Progenitor cell of endocrine pancreas (in vitro differentiated cells): ENCODE measurements at places on chromosomes 6 and 20. TPM values are rescaled to one million over a fixed set of nuclear protein-coding genes. Genes with fewer than 3 reads are reported as not detected.

The TNF gene
- total RNA-seq: not detected in 2 replicates

The VSX1 gene
- not detected in 2 replicates for total RNA-seq

The MCCD1 gene
- not detected in 2 replicates for total RNA-seq

The TFEB gene
- total RNA-seq: 0.48 and 0.55 TPM in 2 replicates

The RIPPLY2 gene
- not detected in 2 replicates for total RNA-seq

The STX11 gene
- not detected in 2 replicates for total RNA-seq

The DNMT3B gene
- 15.4 and 15.9 TPM in 2 replicates for total RNA-seq

The MICB gene
- total RNA-seq: 0.43 and 0.95 TPM in 2 replicates

The UNC5CL gene
- 3.7 and 4.7 TPM in 2 replicates for total RNA-seq

The B3GAT2 gene
- total RNA-seq: 1.1 and 1.8 TPM in 2 replicates

The TCF21 gene
- total RNA-seq: not detected in 2 replicates

The LTA gene
- total RNA-seq: not detected in 2 replicates

The CST4 gene
- total RNA-seq: not detected in 2 replicates

The WASF1 gene
- total RNA-seq: 45.6 and 46.4 TPM in 2 replicates

The TSPO2 gene
- total RNA-seq: not detected in 2 replicates

The ADTRP gene
- not detected in 2 replicates for total RNA-seq

The PCED1A gene
- 81.1 and 89.2 TPM in 2 replicates for total RNA-seq

The PTPRT gene
- 49.0 and 65.9 TPM in 2 replicates for total RNA-seq

The ADGRB3 gene
- 1.5 and 1.8 TPM in 2 replicates for total RNA-seq

The PDYN gene
- total RNA-seq: not detected in 2 replicates

The IRAK1BP1 gene
- total RNA-seq: 10.6 and 10.7 TPM in 2 replicates

The MICA gene
- total RNA-seq: 8.9 and 10.1 TPM in 2 replicates

The DSP gene
- total RNA-seq: 365 and 366 TPM in 2 replicates

The RBL1 gene
- total RNA-seq: 13.3 and 17.2 TPM in 2 replicates

The SSR1 gene
- 112 and 113 TPM in 2 replicates for total RNA-seq

The NHLRC1 gene
- 0.60 and 0.65 TPM in 2 replicates for total RNA-seq

The WFDC12 gene
- total RNA-seq: not detected in 2 replicates

The SRC gene
- 126 and 128 TPM in 2 replicates for total RNA-seq

The LBP gene
- total RNA-seq: not detected in 2 replicates

The RAET1G gene
- not detected in 2 replicates for total RNA-seq

The PCSK2 gene
- total RNA-seq: 11.5 and 12.6 TPM in 2 replicates

The ADGRF1 gene
- total RNA-seq: 0.12 and 0.93 TPM in 2 replicates

The TEAD3 gene
- 42.5 and 43.4 TPM in 2 replicates for total RNA-seq

The HTR1E gene
- 0.13 TPM in 1 of 2 replicates, not detected in the other for total RNA-seq
